ENCODE measurements at places on chromosomes 5 and 9.

DNA sequence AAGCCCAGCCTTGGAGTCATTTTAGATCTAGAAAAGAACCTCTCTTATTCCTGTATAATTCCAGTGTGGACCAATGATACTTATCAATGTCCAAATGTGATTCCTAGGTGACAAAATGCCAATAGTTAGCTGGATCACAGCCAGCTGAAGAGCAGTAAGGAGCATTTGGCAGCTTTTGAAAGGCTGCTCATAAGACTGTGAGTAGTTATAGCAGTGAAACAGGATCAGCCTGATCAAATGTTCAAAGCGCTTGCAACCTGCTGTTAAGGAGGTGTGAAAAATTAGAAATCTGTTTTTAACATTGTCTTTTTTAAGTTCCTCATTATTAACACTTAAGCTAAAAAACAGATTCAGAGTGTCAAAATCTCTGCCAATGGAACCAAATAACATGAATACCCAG lies 85.1 kb downstream of the SSBP2 start:
- DNase-seq: no peak

GRCh38 chr9:130990306-130990977 lies 18.5 kb upstream of the LAMC3 start:
- no peak for DNase-seq

DNA sequence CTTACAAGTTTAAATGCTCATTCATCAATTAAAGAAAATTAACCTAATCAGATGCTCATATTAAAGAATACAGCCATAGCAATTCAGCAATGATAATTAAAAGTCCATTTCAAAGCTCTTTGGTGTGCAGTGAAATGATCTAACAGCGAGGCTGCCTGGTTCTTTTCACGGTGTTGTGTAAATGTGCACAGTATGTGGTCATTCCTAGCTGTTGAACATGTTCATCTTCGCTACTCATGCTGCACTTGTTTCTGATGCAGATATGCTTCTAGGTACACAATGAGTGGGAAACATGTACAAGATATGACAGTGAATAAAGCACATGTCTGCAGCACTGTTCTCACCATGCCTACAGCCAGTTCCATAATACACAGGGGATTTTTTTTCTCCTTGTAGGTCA lies 163.5 kb downstream of the NR2F1-AS1 start:
- DNase-seq: no peak

DNA sequence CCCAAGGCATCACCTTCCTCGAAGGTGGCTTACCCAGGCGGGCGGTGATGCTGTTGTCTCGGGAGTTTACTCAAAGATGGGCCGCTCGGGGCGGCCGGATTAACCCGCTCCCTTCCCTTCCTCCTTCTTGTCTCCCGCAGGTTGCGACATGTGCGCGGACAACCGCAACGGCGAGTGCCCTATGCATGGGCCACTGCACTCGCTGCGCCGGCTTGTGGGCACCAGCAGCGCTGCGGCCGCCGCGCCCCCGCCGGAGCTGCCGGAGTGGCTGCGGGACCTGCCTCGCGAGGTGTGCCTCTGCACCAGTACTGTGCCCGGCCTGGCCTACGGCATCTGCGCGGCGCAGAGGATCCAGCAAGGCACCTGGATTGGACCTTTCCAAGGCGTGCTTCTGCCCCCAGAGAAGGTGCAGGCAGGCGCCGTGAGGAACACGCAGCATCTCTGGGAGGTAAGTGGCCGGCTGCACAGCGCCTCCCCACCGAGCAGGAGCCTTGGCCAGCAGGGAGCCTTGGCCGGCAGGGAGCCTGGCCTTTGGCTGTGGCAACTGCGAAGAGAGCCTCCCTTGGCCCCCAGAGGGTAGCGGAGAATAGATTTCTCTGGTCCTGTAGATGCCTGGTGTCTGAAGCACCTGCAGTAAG lies 10.6 kb downstream of the PRDM6 start:
- no peak for DNase-seq

GRCh38 chr5:179863449-179864085 lies 5.0 kb upstream of the MRNIP start:
- no peak for DNase-seq

DNA sequence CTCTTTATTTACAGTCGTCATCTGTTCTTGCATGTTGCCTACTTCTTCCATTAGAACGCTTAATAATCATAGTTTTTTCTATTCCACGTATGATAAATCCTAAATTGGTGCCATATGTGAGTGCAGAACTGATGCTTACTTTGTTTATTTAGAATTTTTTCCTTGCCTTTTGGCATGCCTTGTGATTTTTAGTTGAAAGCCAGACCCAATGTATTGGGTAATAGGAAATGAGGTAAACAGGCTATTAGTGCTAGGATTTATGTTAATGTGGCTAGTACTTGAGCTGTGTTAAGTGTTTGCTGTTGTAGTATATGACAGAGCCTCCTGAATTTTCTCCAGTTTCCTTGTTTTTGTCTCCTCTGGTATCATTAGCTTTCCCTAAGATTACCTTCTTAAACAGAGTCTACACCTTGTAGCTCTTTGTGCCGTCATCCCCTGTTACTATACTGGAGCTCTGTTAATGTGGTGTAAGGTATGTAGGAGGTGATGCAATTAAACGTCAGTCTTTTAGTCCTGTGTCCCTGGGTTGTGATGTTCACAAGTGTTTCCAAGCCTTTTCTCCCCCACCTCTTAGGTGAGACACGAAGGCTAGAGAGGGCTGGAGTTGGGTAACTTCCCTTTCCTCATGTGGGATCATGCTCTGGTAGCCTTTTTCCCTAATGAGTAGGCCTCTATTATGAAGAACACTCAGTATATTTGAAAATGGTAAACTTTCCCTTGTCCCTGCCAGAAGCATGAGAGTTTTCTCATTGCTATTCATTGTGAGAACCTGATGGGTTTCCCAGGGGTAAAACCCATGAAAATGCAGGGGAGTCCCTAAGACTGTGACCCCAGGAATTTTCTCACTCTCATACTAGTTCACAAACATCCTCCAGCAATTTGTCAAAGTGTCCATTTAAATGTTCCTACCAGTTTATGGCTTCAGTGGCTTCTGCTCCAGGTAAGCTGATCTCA lies 21.2 kb downstream of the SPATA31D3 start:
- DNase-seq: no peak

DNA sequence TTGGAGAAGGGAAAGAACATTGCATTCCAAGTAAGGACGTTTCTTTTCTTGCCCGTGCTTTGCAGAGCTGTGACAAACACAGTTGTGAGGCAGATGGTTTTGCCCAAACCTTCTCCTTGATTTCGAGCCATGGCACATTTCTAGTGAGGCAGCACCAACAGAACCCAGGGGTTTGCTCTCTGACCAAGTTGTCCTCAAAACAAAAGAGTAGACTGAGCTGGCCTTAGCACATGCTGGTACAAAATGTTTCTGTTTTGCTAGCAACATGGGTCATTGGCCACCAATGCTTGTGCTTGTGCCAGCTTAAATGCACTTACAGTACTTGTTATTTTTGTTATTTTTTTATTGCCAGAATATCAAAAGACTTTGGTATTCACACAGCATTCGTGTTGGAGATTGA lies 328.8 kb downstream of the GADD45G start:
- DNase-seq: no peak

DNA sequence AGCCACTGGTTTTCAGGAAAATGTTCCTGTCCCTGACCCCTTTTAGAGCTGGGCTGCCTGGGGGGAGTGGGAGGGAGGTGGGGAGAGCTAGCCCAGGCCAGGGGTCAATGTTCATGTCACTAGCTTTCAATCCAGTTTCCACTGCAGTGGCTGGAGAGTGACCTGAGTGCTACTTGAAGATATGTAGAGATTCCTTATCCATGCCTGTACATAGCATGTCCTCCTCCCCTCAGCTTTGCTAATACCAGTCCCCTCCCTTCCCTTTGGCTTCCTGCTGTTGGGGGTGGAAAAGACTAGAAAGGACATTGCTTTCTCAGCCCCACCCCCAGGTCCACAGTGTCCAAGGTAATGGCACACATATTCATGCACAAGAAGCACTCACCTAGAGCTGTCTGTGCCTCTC lies 7.8 kb downstream of the DNAJB5 start:
- DNase-seq: no peak

- DNase-seq: peak; percentile 42
Measured at GRCh38 chr9:5799314-5799713, 33.6 kb downstream of the ERMP1 start.

DNA sequence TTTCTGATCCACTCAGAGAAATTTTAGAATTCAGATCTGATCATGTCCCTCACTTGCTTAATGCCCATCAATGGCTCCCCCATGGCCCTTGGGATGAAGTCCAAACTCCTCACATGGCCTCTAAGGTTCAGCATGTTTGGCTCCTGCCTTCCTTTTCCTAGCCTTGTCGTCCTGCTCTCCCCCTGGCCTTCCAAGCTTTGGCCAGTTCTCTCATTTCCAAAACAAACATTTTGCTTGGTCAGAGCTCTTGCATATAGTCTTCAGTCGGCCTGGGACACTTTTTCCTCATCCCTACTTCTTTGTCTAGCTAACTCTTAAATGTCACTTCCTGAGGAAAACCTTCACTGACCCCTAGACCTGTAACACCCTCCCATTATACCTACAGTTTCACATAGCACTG lies 37.1 kb upstream of the PPP3R2 start:
- DNase-seq: no peak

GRCh38 chr9:84993105-84993504 lies 323.6 kb downstream of the NTRK2 start:
- no peak for DNase-seq

GRCh38 chr5:140261403-140262171 lies 41.3 kb downstream of the PFDN1 start:
- peak; percentile 89 for DNase-seq

DNA sequence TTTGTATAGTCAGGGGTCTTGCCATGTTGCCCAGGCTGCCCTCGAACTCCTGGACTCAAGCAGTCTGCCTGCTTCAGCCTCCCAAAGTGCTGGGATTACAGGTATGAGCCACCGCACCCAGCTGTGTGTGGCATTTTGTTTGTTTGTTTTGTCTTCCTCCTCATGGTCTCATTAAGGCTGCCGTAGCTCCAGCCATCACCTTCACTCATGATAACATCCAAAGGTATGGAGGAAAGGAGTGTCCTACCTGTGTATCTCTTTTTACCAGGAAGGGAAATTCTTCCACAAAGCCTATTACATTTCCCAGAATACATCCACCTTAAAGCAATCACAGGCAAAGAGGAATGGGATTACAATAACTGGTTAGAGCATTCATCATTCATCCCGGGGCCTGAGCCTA lies 27.2 kb downstream of the LSM11 start:
- no peak for DNase-seq

DNA sequence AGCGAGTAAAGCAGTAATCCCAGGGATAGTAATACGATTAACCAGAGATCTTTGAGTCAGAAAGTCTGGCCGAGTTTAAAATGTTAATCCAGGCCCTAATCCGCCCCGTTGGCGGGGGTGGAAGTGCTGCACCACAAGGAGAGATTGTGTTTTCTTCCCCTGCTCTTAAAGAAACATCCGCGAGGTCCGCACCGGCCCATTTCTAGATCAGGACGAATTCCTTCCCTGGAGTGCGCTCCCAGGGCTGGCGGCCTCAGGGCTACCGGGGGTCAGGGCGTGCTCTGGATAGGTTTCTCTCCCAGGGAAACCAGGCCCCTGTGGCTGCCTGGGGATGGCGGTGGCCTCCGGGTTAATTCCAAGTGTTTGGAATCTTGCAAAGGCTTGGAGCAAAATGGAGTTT lies 9.3 kb upstream of the NEUROG1 start:
- no peak for DNase-seq

GRCh38 chr9:127872369-127873222 lies 4.9 kb downstream of the AK1 start:
- no peak for DNase-seq

GRCh38 chr9:108972626-108973209 lies 38.5 kb downstream of the ABITRAM start:
- no peak for DNase-seq

GRCh38 chr9:14924230-14925219 lies 14.3 kb upstream of the FREM1 start:
- no peak for DNase-seq

GRCh38 chr9:137892424-137893191 lies 15.0 kb downstream of the CACNA1B start:
- DNase-seq: no peak

All from amniotic stem cell (primary cell).